ENCODE measurements at places on chromosomes 4 and X. TPM values are rescaled to one million over a fixed set of nuclear protein-coding genes. Genes with fewer than 3 reads are reported as not detected.

- no peaks in the 10 kb centered on the region for H3K36me3 ChIP-seq
- no peak overlapping the region for H3K4me3 ChIP-seq
- no peaks in the 10 kb centered on the region for H3K27me3 ChIP-seq
- no peaks in the 10 kb centered on the region for H3K4me1 ChIP-seq
These were observed 533.0 kb downstream of the BCOR start for GRCh38 chrX:39564751-39565150.

DNA sequence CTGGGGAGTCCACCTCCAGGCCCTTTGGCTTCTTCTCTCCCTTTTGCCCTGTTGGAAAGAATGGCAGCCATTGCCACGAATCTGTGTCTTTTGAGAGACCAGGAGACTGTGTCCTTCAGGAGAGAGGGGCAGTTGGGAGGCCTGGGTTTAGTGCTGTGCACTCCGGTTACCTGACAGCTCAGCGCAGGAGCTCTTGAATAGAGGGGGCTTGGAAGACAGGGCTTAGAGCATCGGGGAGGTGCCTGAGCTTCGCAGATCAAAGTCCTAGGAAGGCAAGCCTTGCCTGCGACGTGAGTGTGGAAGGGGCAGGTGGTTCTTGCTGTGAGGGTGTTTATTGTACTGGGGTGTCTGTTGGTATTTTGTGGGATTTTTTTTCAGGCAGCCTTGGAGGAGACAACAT lies 41.9 kb upstream of the TADA2B start:
- H3K27ac ChIP-seq, result no peak overlapping the region
- DNase-seq, result no peak
- H3K27me3 ChIP-seq, result no peaks in the 10 kb centered on the region
- H3K4me3 ChIP-seq, result no peak overlapping the region
- no peaks in the 10 kb centered on the region for H3K4me1 ChIP-seq

DNA sequence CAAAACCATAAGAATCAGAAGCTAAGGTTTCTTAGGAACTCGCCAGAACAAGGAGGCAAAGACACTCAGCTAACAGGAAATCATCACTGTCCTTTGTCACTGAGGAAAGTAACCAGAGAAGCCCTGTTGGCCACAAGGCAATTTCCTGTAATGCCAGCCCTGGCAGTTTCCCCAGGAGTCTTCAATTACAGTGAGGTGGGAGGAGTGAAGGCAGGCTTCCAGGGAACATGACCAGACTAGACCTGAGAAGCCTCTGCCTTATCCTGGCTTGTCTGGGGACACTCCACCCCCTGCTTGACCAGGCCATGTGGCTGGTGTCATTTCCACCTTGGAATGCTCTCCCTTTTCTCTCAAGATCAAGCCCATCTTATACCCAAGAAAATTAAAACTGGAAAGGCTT lies 125.3 kb downstream of the COL4A6 start:
- H3K27ac ChIP-seq, result no peak overlapping the region
- H3K4me1 ChIP-seq, result no peaks in the 10 kb centered on the region
- no peaks in the 10 kb centered on the region for H3K36me3 ChIP-seq
- H3K27me3 ChIP-seq, result no peaks in the 10 kb centered on the region
- no peak overlapping the region for H3K4me3 ChIP-seq

DNA sequence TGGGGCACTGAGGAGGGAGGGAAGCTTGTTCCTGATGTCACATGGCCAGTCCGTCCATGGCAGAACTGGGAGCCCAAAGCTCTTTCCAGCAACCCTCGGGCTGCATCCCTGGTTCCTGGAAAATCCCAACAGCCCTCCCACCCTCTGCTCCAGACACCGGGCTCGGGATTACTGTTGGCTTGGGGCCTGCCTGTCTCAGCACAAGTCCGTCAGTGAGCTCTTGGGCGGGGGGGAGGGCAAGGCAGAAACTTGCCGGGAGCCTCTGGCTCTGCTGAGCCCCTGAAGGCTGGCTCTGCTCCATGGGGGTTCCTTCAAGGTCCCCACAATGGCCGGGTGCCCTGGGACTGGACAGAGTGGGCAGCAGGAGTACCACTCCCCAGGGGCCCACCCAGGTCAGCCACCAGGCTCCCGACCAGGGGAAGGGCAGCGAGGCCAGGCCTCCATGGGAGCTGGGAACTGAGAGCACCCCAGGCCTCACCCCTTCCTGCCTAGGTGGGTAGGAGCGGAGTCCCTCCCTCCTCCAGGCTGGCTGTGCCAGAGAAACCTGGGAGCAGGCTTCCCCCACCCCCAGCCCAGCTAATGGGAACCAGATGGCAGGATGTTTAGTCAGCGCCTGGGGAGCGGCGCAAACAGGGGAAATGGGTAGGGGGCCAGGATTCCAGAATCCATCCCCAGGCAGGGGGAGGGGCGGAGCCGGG lies 6.4 kb upstream of the HAUS7 start:
- no peak overlapping the region for H3K4me3 ChIP-seq
- no peak for DNase-seq
- no peak overlapping the region for H3K27ac ChIP-seq

- H3K4me1 ChIP-seq, result no peaks in the 10 kb centered on the region
- no peaks in the 10 kb centered on the region for H3K36me3 ChIP-seq
- H3K27me3 ChIP-seq, result no peaks in the 10 kb centered on the region
- no peak for DNase-seq
- no peak overlapping the region for H3K27ac ChIP-seq
These were observed 13.9 kb upstream of the PLAC8 start for GRCh38 chr4:83128240-83128929.

DNA sequence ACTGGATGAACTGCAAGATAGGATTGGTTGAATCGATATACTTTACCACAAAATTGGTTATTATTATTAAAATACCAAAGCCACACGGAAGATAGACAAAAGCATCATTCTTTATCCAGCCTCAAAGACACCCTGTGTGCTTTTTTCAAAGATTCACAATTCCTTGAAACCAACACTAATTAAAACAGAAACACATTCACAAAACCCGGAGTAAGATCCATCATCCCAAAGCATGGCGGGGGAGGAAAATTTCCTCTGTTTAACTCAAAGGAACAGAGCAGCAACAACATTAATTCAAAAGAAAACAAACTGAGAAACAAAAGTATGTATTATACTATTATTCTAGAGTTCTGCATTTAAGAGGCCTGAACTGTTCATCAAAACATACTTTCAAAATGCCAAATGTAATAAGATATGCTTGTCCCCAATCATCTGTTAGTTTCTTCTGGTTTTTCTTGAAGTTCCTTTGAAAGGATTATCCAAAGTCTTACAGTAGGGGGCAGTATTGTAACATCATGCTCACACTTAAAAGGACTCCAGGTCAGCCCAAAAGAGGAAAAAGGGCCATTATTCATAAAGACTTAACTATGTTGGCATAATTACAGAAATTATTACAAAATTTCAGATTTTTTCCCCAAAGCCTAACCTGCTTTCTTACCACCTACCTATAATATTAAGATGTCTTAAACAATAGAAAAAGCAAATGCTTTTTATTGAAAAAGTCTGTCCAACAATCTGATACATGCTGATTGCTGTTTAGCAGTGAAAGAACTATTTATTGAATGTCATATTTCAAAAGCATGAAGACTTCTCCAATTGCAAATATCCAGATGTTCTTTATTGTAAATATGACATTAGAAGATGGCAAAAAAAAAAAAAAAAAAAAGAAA lies 168.7 kb downstream of the SCFD2 start:
- H3K27ac ChIP-seq, result no peak overlapping the region
- DNase-seq, result no peak
- no peaks in the 10 kb centered on the region for H3K36me3 ChIP-seq
- no peaks in the 10 kb centered on the region for H3K27me3 ChIP-seq
- no peaks in the 10 kb centered on the region for H3K4me1 ChIP-seq

DNA sequence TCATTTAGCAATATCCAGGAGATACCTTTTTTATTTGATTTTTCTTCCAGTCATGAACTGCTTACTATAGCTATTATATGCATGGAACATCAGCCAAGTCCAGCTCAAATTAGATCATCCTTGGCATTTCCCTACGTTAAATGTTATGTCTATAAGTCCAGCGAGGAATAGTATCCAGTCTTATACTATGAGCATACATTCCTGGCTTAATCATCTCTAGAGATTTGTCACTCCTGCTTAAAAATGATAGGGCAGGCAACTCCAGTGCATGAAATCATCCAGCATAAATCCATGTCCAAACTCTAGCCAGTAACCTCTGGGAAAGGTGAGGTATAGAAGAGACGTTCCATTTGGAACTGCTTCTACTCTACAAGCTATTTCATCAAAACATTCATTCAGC lies 126.7 kb upstream of the VCX2 start:
- no peaks in the 10 kb centered on the region for H3K4me1 ChIP-seq
- no peak for DNase-seq
- no peaks in the 10 kb centered on the region for H3K36me3 ChIP-seq
- H3K27ac ChIP-seq, result no peak overlapping the region
- H3K27me3 ChIP-seq, result no peaks in the 10 kb centered on the region

DNA sequence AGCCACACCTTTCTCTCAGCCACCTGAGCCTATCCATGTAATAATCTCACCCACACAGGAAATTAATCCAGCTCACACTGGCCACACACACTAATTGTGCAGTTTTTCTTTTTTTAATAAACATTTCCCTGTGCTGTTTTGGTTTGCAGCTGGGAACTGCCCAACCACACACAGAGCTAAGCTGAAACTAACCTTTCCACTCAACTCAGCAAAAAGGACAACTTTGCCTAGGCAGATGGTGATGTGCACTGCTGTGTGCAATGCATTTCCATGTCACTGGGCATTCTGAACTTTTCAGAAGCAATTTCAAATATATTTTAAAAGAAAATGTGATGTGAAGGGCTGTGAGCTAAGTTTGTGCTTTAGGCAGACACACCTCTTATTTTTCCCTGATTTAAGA lies 70.0 kb upstream of the TLL1 start:
- H3K4me3 ChIP-seq, result no peak overlapping the region
- no peaks in the 10 kb centered on the region for H3K4me1 ChIP-seq
- H3K36me3 ChIP-seq, result no peaks in the 10 kb centered on the region

GRCh38 chr4:8819019-8819418 lies 52.6 kb downstream of the HMX1 start:
- no peaks in the 10 kb centered on the region for H3K36me3 ChIP-seq
- H3K4me1 ChIP-seq, result no peaks in the 10 kb centered on the region
- DNase-seq, result no peak
- H3K27me3 ChIP-seq, result no peaks in the 10 kb centered on the region
- H3K4me3 ChIP-seq, result no peak overlapping the region

DNA sequence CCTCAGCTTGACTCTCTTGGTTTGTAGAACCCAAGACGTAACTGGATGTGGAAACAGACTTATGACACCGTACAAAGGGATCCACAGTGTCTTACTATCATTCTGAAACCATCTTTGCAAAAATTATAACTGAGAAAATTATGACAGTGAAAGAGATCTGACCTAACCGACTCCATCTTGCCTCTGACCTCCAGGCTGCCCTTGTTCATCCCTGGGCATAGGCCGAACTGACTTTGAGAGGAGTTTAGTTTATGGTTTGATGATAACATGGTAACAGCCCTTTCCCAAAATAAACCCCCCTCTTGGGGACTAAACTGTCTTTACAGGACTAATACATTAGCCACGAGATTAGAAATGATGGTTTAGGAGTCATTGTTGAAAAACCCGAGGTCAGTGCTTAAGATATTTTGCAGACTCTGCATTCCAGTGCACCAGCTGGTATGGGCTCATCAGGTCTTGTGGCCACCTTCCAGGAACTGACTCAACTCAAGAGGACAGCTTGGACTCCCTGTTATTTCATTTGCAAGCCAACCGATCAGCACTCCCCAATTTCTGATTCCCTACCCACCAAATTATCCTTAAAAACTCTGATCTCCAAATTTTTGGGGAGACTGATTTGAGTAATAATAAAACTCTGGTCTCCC lies 49.6 kb downstream of the CASP3 start:
- H3K27me3 ChIP-seq, result no peaks in the 10 kb centered on the region
- DNase-seq, result no peak
- no peaks in the 10 kb centered on the region for H3K36me3 ChIP-seq
- H3K27ac ChIP-seq, result no peak overlapping the region

DNA sequence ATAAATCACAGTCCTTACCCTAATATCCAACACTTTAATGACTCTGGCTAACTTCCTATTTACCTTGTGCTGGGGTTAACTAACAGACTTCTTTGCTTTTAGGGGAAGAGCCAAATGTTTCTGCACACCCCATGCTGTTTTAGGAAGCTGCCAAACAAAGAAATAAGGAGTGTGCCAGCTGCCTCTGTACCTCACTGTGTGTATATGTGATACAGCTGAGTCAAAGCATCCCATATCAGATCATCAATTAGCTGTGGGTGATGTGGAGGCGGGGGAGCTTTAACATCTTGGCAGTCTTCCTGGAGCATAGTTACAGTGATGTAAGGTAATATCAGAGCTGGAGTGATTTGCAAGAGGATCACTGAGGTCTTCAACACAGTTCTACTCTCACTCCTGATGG lies 95.4 kb downstream of the COL25A1 start:
- no peaks in the 10 kb centered on the region for H3K27me3 ChIP-seq
- H3K4me1 ChIP-seq, result no peaks in the 10 kb centered on the region
- no peak overlapping the region for H3K4me3 ChIP-seq
- H3K27ac ChIP-seq, result no peak overlapping the region

MOB1B gene
- total RNA-seq, result 15.0 TPM

PRDX4 gene
- 200 TPM for total RNA-seq

SPANXD gene
- not detected for total RNA-seq

NSUN7 gene
- 4.5 TPM for total RNA-seq

FIP1L1 gene
- 17.5 TPM for total RNA-seq
